ENCODE measurements at places on chromosomes 3 and 15.

DNA sequence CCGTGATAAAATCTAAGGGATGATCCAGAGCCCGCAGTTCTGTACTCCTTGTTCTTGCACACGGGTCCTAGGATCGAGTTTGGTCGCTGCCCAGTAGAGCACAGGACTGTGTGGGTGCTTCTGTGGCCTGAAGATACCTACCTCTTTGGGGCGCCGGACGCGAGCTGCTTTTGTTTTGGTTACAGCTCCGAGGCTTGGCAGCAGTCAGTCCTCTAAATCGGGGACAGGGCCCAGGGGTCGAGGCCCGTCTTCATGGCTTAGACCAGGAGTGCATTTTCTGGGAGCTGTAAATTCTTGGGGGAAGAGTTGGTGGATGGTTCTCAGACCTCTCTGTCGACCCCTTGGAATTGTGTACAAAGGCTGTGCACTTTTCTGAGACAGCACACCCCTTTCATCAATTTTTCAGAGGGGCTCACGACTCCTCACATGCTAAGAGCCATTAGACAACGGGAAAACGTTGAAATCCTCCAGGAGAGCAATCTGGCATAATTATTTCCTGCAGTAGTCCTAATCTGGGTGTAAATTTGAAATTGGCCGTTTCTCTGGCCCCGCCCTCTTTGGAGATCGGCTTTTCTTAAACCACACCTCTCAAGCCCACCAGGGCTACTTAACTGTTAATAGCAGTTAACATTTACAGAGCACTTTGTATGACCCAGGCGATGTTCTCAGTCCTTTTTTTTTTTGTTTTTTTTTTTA, 928 bp downstream of the CEP97 start:
- peak; percentile 45 for DNase-seq

DNA sequence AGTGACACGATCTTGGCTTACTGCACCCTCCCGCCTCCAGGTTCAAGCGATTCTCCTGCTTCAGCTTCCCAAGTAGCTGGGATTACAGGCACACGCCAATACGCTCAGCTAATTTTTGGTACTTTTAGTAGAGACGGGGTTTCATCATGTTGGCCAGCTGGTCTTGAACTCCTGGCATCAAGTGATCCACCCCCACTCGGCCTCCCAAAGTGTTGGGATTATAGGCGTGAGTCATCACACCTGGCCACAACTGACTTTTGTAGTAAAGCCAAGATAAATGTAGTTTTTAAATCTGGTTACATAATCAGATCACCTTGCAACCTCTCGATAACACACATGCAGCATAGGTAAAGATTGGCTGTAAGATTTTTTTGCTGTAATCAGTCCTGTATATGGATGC, 657.5 kb upstream of the DPPA4 start:
- no peak for DNase-seq

- DNase-seq, result peak; percentile 57
These were observed 9.5 kb downstream of the COPS2 start for GRCh38 chr15:49145651-49146609.

- DNase-seq, result no peak
These were observed 74.0 kb upstream of the LIPC start for GRCh38 chr15:58357529-58358476.

GRCh38 chr3:27533261-27533607, 49.0 kb upstream of the SLC4A7 start:
- DNase-seq, result no peak

- DNase-seq, result no peak
These were observed 90.8 kb downstream of the DPH6 start for GRCh38 chr15:35455201-35455600.

All from RPMI8226 (cell line).